Activated T-helper 2 cell treated with anti-CD3 and anti-CD28 coated beads, Interferon-gamma antibody, Interleukin-2, Interleukin-4, amounts not matched to agents 10 μg/mL and 5 μg/mL and 100 μg/mL, durations not matched to agents 14 hours and 24 hours and 36 hours (primary cell): ENCODE measurements at places on chromosomes 1 and 21. TPM values are rescaled to one million over a fixed set of nuclear protein-coding genes. Genes with fewer than 3 reads are reported as not detected.

GRCh38 chr1:236391008-236391407 is 3.1 kb upstream of the EDARADD start:
- no peak for DNase-seq
- peaks cover 7% of the 10 kb centered on the region for H3K36me3 ChIP-seq
- no peak overlapping the region for H3K27ac ChIP-seq
- H3K4me3 ChIP-seq = no peak overlapping the region
- peaks cover 23% of the 10 kb centered on the region for H3K27me3 ChIP-seq
- H3K4me1 ChIP-seq = peaks cover 41% of the 10 kb centered on the region

- peaks cover 2% of the 10 kb centered on the region for H3K4me1 ChIP-seq
- no peak overlapping the region for H3K4me3 ChIP-seq
- no peak overlapping the region for H3K27ac ChIP-seq
- no peak for DNase-seq
- peaks cover 6% of the 10 kb centered on the region for H3K27me3 ChIP-seq
Measured at GRCh38 chr1:93732514-93732913, 50.9 kb upstream of the BCAR3 start.

- DNase-seq = no peak
- no peak overlapping the region for H3K4me3 ChIP-seq
- no peak overlapping the region for H3K27ac ChIP-seq
- H3K27me3 ChIP-seq = no peaks in the 10 kb centered on the region
Measured at GRCh38 chr21:30942192-30942591, 60.8 kb upstream of the KRTAP11-1 start.

DNA sequence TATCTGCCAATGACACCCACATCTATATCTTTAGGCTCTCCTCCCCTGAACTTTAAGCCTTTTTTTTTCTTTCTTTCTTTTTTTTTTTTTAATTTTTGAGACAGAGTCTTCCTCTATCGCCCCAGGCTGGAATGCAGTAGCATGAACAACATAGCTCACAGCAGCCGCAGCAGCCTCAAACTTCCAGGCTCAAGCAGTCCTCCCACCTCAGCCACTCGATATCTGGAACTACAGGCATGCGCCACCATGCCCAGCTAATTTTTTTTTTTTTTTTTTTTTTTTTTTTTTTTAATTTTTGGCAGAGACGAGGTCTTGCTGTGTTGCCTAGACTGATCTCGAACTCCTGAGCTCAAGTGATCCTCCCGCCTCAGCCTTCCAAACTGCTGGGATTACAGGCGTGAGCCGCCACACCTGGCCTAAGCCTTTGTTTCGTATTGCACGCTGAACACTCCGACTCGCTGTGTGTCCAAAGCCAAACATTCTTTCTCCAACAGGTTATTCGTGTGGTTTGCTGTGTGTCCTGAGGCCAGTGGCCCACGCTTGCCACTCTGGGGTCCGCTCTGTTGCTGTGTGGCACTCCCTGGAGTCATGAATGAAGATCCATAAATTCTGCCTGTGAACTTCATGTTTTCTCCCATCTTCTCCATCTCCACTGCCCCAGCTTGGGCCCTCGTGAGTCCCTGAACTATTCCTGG is 119.4 kb downstream of the CAMTA1 start:
- H3K27me3 ChIP-seq = peaks cover 3% of the 10 kb centered on the region
- DNase-seq = no peak
- no peak overlapping the region for H3K27ac ChIP-seq
- H3K4me1 ChIP-seq = peaks cover 3% of the 10 kb centered on the region
- no peak overlapping the region for H3K4me3 ChIP-seq

DNA sequence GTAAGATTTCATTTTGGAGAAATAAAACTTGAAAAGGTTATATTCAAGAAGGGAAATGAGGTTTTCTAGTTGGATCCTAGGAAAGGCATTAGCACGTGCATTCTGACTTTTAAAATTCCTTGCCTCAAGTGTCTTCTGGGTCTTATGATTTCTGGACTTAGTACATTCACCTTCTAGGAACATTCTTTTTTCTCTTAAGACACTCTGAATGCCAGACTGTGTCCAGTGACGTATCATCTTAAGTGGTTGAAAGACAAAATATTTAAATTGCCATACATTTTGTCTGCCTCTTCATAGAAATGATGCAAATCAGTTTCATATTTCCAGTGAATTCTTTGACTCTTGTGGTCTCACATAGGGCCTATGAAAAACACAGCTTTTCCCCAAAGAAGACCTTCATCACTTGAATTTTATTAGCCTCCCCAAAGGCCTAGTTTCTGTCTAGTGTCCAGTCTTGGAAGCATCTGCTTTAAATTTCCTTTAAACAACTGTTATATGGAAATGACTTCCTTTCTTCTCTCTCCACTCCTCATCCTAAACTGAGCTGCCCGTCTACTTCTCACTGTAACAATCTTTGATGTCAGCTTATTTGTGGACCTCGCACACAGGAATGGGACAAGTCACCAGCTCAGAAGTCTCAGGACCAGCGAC is 187.2 kb downstream of the HLX start:
- no peak overlapping the region for H3K27ac ChIP-seq
- DNase-seq = no peak
- no peaks in the 10 kb centered on the region for H3K27me3 ChIP-seq
- H3K36me3 ChIP-seq = peaks cover 15% of the 10 kb centered on the region

DNA sequence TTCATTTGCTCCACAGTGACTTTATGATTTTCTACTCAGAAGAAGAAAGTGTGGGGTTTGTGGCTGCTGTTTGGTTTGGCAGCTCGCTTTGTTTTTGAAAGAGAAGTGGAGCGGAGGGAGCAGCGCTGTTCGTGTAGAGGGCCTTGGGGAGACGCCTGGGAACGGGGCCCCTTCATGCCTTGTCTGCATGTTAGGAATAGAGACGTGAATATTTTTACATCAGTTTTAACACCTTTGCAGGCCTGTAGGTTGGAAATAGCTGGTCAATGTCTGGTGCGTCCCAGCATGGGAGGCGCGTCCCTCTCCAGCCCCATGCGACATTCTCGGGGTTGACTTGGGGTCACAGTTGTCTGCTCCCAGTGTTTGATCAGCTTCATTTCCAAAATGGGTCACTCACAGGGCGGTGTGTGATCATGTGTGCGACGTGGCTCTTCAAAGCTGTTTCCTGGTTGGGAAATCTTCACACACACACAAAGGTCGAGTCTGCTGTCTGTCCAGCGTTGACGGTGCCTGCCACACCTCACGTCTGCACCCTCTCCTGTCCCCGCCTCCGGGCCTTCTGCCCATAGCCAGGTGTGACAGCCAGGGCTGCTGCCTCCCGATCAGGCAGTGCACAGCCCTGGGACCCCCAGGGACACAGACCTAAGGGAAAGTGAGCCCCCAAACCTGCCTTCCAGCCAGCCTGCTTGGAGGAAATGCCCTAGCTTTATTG is 149.2 kb downstream of the PSMG1 start:
- peak overlapping the region; percentile 27 for H3K27ac ChIP-seq
- no peak for DNase-seq

- no peak overlapping the region for H3K4me3 ChIP-seq
- peaks cover 2% of the 10 kb centered on the region for H3K27me3 ChIP-seq
- no peaks in the 10 kb centered on the region for H3K4me1 ChIP-seq
- DNase-seq = no peak
Measured at GRCh38 chr1:230808281-230808872, 59.9 kb downstream of the C1orf198 start.

The TLR5 gene
- total RNA-seq = 0.34 and 0.41 TPM in 2 replicates
